ENCODE measurements at places on chromosomes 5 and 9.

DNA sequence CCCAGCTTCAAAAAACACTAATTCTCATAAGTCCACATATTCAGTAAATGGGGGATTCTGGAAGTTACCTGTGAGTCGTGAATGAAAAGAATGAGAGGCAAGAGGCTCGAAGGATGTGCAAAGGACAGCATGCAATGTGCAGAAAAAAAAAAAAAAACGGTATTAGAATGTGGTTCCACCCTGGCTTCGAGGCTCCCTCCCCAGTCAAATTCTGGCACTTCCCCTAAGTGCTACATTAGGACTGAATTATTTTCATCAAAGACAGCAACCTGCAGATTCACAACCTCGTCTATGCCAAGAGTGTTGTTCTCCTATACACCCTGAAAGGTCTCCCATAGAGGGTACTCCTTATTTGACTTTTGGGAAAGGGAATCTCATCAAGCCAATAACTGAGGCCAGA is 16.5 kb downstream of the CAPSL start:
- DNase-seq: no peak

GRCh38 chr9:4620881-4621555 is 41.1 kb upstream of the PLPP6 start:
- no peak for DNase-seq

DNA sequence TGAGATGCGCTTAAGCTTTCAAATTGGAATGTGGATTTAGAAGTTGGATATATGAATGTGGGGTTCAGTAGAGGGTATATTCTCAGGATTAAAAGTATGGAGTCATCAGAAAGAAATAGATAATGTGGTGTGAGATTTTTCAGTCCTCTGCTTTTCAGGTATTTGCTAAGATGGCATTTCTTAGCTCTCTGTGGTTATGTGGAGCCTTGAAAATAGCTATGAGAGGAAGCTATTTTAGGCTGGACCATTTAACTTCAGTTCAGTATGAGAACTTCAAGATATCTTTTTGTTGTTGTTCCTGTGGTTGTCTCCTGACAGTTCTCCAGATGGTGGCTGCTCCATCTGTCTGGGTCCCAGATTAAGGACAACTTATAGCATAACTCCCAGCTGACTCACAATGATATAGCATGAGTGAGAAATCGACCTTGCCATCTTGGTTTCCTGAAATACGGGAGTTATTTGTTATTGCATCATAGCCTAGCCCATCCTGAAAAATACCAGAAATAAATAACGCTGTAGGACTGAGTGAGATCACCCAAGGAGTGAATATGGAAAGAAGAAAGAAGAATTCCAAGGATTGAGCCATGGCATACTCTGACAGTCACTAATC is 461.5 kb downstream of the ANXA1 start:
- DNase-seq: no peak

- DNase-seq: peak; percentile 19
These were observed 66.2 kb downstream of the PDE6A start for GRCh38 chr5:149878371-149878770.

DNA sequence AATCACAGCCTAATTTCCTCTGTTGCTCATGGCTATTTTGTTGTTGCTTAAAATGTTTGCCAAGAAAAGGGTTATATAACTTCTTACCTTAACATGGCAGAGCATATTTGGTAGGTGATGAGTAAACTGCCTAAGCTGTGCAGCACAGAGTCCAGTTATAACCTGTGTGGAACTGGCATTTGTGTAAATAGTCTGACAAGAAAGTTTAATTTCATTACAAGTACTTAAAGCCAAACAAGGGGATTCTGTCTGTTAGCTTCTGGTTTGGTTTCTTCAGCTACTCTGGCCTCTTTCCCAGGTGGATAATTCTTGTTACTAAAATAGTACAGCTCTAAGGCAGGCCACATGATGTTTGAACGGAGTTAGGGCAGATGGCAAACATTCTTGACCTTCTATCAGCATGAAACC is 72.2 kb downstream of the PTCD2 start:
- DNase-seq: no peak

- no peak for DNase-seq
These were observed 10.4 kb upstream of the ORM1 start for GRCh38 chr9:114312513-114312875.

DNA sequence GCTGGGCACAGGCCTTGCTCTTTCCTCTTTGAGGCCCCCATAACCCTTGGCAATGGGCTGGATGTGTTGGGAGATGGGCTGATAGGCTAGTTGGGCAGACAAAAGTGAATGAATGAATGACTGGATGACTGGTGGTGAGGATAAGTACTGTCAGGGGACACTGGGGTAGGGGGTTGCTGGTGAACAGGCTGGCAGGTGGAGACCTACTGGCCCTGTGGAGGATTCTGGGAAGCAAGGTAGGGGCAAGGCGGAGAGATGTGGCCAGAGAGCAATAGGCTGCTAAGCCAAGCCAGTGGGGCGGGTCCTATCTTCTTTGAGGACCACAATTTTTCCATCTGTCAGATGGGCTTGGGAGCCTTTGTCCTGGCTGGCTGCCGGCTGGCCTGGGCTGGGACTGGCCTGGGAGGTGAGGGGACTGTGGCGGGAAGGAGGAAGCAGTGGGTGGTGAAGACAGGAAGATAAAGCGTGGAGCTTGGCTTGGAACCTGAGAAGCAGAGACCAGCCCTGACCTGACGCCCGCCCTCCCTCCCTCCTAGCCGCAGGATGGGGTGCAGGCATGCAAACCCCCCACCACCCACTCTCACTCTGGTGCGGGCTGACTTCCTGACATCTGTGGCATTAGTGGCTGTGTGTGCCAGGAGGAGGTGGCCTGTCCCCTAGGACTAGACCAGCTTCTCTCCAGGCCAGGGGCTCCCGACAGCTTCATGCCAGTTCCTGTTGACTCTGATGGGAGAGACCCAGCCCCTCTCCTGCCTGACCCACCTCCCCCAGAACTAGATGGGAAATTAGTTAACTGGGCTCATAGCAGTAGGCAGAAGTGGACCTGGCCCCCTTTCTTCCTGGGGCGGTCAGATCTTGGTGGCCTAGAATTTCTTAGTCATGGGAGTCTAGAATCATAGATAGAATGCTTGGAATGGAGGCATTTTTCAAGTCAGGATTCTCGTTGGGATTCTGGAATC is 9.5 kb downstream of the CXXC5 start:
- no peak for DNase-seq

GRCh38 chr5:44660251-44660650 is 148.5 kb upstream of the MRPS30 start:
- DNase-seq: no peak

DNA sequence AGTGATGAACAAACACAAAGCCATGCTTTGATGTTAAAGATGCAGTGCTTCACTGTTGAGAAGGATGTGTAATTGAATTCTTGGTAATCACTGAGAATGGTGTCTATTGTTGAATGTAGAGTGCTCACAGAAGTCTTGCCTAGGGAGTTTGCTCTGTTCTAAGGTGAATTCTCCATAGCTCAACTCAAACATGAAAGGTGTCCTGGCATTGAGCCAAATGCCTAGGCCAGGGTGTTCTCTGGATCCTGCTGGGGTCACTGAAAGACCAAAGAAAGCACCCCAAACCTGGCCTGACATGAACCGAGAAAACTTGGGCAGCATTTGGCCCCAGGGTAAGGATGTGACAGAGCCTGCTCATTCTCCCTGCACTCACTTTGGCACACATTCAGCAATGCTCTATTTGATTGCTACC is 217.3 kb downstream of the ARL15 start:
- no peak for DNase-seq

GRCh38 chr5:109947667-109948066 is 257.9 kb downstream of the MAN2A1 start:
- no peak for DNase-seq

DNA sequence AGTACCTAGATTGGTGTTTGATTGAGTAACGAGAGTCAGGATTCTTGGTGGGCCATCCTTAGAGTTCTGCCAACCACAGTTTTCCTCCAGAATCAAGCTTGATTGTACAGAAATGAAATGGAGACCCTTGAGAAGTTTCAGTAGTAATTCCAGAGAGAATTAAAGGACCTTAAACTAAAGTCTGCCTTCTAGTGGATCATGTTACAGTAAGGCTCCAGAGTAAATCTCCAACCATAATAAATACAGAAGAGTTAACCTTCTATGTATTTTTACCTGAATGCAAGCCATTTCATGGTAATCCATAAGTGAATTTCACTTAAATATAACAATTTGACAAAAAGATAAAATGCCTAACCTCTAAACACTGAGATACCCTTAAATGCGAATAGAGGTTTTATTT is 53.0 kb upstream of the CNTLN start:
- no peak for DNase-seq

GRCh38 chr5:62460578-62460983 is 48.0 kb downstream of the IPO11 start:
- peak; percentile 32 for DNase-seq

DNA sequence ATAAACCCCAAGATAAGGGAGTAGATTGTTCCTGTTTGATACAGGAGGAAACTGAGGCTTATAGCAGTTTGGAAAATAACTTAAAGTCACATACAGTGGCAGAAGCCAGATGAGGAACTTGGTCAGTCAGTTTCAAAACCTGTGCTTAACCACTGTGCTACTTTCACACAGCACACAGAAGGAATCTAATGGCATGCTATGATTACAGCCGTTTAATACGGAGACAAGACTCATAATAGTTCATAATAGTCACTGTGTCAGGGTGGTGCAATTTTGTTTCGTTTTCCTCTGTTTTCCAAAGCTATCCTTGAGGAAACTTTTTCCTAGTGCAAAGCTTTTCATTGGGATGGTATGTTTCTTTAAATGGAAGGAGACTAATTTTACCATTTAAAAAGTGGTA is 112.3 kb downstream of the GCNT1 start:
- no peak for DNase-seq

- peak; percentile 36 for DNase-seq
These were observed 52.4 kb downstream of the AHRR start for GRCh38 chr5:373710-374602.

- DNase-seq: no peak
These were observed 34.5 kb upstream of the MED10 start for GRCh38 chr5:6412811-6413210.

DNA sequence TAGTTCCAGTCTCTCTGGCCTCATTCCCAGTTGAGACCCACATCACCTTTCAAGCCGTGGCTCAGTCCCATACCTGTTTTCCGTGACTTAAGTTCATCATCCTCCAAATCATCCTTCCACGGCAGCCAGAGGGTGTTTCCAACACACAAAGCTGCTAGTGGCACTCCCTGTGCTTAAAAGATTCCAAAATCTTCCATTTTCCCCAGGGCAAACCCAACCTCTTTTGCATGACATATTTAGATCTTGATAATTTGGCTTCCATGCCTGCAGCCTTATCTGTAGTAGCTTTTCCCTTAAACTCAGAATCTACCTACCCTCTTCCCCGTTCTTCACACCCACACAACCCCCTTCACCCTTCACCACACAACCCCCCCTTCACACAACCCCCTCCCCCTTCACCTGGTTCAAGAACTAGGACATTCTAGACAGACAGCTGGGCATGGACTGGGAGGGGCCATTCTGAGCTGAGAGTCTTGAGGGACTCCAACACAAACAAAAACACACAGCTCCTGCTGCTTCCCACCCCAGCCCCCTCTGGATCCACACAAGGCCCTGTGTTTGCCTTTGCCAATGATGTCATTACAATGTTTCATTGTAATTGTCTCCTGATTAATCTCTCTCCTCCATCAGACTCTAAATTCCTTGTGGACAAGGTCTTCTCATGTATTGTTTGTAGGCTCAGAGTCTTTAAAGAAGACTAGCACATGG is 268.2 kb downstream of the SH3GL2 start:
- no peak for DNase-seq

DNA sequence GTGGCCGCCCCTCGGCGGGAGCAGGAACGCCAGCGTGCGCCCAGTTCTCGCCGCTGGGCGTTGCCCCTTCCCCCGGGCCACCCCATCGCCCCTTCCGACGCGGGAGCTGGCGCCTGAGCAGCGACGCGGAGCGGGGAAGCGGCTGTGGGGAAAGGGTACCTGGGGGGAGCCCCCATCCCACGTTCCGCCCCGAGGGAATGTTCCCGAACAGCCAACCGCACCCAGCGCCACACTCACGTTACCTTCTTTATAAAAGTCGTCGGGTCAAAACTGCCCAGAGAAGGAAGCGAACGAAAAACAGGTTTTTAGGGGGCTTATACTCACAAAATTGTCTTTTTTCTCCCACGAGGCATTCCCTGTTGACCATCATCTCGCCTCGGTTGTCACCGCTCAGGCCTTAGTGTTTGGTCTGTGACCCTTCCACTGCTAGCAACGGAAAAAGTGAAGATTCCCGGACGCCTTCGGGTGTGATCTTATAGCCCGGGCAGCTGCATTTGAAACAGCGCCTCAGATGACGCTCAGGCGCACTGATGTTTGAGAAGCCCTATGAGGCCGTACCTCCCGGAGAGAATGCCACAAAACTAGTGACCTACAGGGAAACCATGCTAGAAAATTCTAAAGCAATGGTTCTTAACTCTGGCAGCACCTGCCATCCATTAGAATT is 475 bp upstream of the GOLM1 start:
- DNase-seq: no peak

- DNase-seq: no peak
These were observed at the start of gene PRLR for GRCh38 chr5:35230038-35230611. TSS of gene PRLR (minus strand) at chr5:35230487. CDS start at chr5:35089620, 140,867 bp downstream.

DNA sequence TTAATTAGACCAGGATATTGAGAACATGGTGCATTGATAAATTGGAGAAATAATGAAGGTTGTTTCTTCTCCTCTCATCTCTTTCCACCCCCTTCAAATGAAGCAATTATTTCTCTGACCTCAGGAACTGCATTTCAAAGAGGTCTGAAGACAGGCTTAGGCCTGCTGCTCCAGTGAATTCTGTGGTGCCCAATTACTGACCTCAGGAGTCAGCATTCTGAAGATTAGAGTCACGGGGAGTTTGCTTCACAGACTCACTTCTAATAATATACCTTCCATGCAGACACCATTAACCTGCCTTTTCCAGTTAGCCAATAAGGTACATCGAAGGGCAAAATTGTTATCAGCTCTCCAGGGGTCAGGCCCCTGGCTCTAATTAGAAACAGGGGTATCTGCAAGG is 270.9 kb downstream of the GAS1 start:
- DNase-seq: no peak

- DNase-seq: no peak
These were observed 4.8 kb downstream of the ATP6V1G1 start for GRCh38 chr9:114592356-114592755.

DNA sequence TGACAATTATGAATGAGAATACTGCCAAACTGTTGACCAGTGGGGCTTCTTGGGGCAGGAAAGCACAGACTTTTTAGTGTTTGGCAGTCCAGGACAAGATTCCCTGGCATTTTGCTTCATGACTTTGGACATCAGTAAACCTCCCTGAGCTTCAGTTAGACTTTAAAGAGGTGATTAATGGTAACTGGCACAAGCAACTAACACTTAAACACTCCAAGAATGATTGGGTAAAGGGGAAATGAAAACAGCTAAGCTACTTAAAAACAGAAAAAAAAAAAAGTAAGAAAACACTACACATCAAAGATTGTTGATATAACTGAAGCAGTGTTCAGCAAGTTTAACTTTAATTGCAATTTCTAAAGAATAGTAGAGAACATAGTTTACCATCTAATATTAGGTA is 13.4 kb downstream of the PAIP1 start:
- no peak for DNase-seq

Measured in NCI-H2029 (cell line).